Activated CD8-positive, alpha-beta memory T cell treated with anti-CD3 and anti-CD28 coated beads for 1 hour (primary cell): ENCODE measurements at places on chromosomes 3 and 15.

- no peak for DNase-seq
Observed at GRCh38 chr3:15161133-15161532, 44.9 kb upstream of the CAPN7 start.

DNA sequence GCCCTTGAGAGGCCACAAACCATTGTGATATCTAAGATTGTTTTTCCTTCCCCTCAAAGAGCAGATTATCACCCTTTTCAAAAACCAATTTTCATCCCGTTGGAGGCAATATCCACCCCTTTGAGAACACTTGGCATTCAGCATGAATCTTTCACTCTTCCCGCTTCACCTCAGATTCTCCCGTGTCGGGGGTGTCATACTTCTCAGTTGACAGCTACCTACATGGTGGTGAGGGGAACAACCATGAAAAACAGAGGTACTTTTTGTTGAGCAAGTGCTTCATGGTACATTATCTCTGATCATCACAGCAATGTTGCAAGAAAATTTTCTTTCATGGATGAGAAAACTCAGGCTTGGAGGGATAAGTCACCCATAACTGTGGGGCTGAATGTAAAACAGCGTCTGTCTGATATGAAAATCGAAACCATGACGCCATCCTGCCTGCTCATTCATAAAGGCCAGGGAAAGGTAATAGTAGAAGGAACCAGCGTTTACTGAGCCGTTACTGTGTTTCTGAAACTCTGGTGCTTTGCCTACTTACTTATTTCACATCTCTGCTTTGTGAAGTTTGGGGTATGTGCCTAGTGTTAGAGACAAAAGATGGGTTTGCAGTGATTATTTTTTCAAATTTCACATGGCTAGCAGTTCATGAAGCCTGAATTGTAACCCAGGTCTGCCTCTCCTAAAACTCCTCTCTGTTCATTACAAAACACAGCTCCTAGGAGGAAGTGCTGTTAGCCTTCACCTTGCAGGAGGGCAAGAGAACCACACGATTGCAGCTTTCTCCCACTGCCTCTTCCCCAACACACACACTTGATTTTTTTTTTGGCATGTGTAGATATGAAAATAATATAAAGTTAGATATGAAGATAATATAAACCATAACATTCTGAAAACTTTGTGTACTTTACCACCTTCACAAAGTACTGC is 35.4 kb downstream of the SV2B start:
- DNase-seq, result no peak

GRCh38 chr15:63449731-63450130 is 54.7 kb upstream of the USP3 start:
- no peak for DNase-seq

- no peak for DNase-seq
Observed at GRCh38 chr3:154684021-154684420, 254.0 kb upstream of the GPR149 start.

DNA sequence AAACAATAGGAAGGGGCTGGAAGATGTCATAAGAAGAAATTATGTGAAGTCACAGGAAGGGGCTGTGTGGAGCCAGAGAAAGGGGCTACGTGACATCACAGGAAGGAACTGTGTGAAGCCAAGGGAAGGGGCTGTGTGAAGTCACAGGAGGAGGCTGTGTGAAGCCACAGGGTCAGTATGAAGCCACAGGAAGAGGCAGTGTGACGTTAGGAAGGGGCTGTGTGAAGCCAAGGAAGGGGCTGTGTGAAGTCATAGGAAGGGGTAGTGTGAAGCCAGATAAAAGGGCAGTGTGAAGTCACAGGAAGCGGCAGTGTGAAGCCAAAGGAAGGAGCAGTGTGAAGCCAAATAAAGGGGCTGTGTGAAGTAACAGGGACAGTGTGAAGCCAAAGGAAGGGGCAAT is 32.5 kb downstream of the GASK1A start:
- DNase-seq, result no peak

DNA sequence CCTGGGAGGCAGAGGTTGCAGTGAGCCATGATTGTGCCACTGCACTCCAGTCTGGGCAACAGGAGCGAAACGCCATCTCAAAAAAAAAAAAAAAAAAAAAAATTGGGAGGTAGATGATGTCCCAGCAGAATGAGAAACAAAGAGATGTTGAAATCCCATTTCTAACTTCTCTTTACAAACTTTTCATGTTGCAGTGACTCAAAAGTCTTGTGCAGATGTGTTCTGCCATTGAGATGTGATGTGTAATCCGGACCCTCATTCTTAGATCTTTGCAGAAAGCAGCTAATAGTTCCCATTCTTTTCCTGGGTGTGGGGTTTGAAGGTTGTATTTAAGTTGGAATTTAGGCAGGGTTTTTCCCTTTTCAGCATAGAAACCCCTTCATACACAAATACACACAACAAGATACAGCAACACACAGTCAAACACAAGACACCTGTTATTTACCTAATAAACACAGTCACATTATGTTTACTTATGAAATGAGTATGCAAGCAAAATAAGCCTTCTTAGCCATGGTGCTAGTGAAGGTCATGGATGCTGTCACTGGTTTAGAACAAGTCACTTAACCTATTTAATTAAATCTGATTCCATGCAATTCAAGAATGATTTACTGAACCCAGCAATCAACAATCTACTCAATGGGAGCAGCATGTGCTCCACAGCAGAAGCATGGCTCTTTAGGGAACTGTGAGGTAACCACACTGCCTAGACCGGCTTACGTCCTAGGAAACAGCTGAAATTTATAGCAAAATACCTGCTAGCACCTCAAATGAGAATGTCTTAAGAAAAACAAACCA is 14.9 kb downstream of the SIAH2 start:
- DNase-seq, result no peak

GRCh38 chr3:77524463-77524862 is 484.6 kb downstream of the ROBO2 start:
- no peak for DNase-seq

GRCh38 chr15:63453186-63453905 is 51.0 kb upstream of the USP3 start:
- DNase-seq, result no peak

- DNase-seq, result no peak
Observed at GRCh38 chr3:111096487-111097209, 25.0 kb downstream of the NECTIN3 start.

- DNase-seq, result no peak
Observed at GRCh38 chr3:125052624-125053303, 3.0 kb downstream of the HEG1 start.

- no peak for DNase-seq
Observed at GRCh38 chr3:130242850-130243569, 102.5 kb upstream of the COL6A5 start.

DNA sequence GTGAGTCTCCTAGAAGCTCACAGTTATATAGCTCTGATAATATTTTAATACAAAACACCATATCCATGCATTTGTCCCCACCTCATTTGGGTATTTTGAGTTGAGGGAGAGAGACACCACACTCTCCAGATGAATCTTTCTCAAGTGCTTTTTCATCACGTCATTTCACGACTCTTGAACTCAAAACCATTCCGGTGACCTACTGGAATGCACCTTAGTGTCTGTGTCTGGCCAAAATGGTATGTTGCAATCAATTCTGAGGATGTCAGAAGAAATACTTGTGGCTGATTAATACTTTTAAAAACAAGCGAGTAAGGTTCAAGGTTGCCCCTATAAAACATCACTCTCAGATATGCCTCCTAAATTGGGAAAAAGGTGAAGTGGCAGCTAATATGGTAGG is 352.6 kb upstream of the ICE2 start:
- no peak for DNase-seq

DNA sequence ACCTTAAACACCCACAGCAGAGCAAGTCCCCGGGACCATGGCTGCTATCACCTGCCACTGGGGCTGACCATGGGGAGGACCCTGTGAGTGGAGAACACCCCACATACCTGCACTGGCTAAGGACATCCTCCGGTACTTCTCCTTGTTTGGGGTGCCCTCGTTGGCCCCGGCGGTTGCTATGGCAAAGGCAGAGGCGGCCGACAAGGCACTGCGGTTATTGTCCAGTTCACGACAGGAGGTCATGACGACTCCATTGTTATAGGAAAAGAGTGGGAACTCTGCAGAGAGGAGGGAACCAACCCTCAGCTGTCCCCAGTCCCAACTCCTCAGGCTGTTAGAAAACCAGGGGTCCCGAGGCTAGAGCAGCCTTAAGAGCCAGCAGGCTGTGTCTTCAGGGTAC is 54.8 kb upstream of the CTSH start:
- no peak for DNase-seq

GRCh38 chr15:99344639-99345038 is 93.4 kb downstream of the LRRC28 start:
- no peak for DNase-seq

GRCh38 chr3:72440491-72440890 is 407.8 kb downstream of the SHQ1 start:
- no peak for DNase-seq

- DNase-seq, result no peak
Observed at GRCh38 chr15:48309740-48310139, 21.5 kb upstream of the DUT start.

GRCh38 chr3:50273689-50274065 is 4.7 kb downstream of the SEMA3B start:
- no peak for DNase-seq

- no peak for DNase-seq
Observed at GRCh38 chr3:195076981-195077610, 193.9 kb downstream of the XXYLT1 start.
